ENCODE measurements at places on chromosomes 5 and 9. TPM values are rescaled to one million over a fixed set of nuclear protein-coding genes. Genes with fewer than 3 reads are reported as not detected.

RASEF gene
- 0.09 TPM for total RNA-seq

DRD1 gene
- not detected for total RNA-seq

BRIX1 gene
- total RNA-seq = 33.6 TPM

PCDHGB3 gene
- total RNA-seq = 3.1 TPM

TMEM161B gene
- 10.4 TPM for total RNA-seq

FOXD4L5 gene
- 0.09 TPM for total RNA-seq

LARP1 gene
- 38.0 TPM for total RNA-seq

STX17 gene
- total RNA-seq = 12.8 TPM

ITGA2 gene
- total RNA-seq = 67.9 TPM

SPINK6 gene
- total RNA-seq = not detected

FOXD4L6 gene
- total RNA-seq = not detected

MEIKIN gene
- not detected for total RNA-seq

AHRR gene
- total RNA-seq = 9.4 TPM

CCDC192 gene
- total RNA-seq = not detected

GHR gene
- total RNA-seq = 0.66 TPM

YIPF5 gene
- 103 TPM for total RNA-seq

SHISAL2B gene
- total RNA-seq = not detected

HARS1 gene
- 79.3 TPM for total RNA-seq

SHROOM1 gene
- total RNA-seq = 4.2 TPM

C5orf52 gene
- total RNA-seq = not detected

SPINK7 gene
- total RNA-seq = not detected

COL15A1 gene
- total RNA-seq = not detected

CTNND2 gene
- total RNA-seq = not detected
